Thyroid gland (tissue), 4 donors: ENCODE measurements at places on chromosomes 4 and X. TPM values are rescaled to one million over a fixed set of nuclear protein-coding genes. Genes with fewer than 3 reads are reported as not detected.

- H3K36me3 ChIP-seq, result no peaks in the 10 kb centered on the region
- no peaks in the 10 kb centered on the region for H3K27me3 ChIP-seq
- no peak overlapping the region for H3K27ac ChIP-seq
- H3K4me1 ChIP-seq, result no peaks in the 10 kb centered on the region
- no peak for DNase-seq
- H3K4me3 ChIP-seq, result no peak overlapping the region
These were observed 9.9 kb upstream of the CCDC110 start for GRCh38 chr4:185481401-185481800.

DNA sequence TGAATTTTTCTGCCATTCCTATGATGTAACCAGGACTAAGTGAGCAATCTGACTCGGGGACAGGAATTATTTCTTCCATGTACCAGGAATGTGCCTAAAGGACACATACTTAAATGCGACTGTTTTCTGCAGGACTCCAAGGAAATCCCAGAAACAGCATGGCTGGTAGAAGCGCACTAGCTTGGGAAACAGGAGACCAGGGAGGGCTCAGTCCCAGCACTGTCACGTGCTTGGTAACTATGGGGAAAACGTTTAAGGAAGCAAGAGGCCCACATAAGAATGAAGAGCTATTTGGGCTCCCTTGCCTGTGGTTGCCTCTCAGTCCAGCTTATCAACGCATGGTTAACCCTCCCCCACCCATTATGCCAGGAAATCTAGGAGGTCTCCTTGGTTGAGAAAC is 19.6 kb downstream of the MPP1 start:
- no peaks in the 10 kb centered on the region for H3K27me3 ChIP-seq
- H3K4me3 ChIP-seq, result no peak overlapping the region

DNA sequence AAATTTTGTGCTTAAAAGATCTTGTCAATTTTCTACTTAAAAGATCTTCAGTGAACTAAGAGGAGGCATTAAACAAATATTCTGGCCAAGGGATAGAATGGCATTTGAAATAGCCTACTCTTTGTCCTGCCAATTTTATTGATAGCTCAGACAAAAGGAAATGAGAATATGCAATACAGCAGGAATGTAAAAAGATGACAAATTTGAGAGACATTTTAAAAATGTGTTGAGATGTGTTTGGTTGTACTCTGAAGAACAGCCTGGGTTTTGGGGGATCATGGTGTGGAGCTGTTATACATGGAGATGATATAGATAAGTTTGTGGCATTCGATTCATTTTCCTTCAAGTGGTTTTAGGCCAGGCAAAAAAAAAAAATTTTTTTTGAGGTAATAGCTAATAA is 11.6 kb upstream of the MAD2L1 start:
- no peak overlapping the region for H3K27ac ChIP-seq
- DNase-seq, result no peak
- H3K27me3 ChIP-seq, result no peaks in the 10 kb centered on the region
- H3K4me3 ChIP-seq, result no peak overlapping the region
- no peaks in the 10 kb centered on the region for H3K36me3 ChIP-seq

GRCh38 chr4:169250796-169251195 is 20.0 kb downstream of the SH3RF1 start:
- no peak overlapping the region for H3K4me3 ChIP-seq
- peaks cover 90% of the 10 kb centered on the region for H3K4me1 ChIP-seq
- no peak for DNase-seq

DNA sequence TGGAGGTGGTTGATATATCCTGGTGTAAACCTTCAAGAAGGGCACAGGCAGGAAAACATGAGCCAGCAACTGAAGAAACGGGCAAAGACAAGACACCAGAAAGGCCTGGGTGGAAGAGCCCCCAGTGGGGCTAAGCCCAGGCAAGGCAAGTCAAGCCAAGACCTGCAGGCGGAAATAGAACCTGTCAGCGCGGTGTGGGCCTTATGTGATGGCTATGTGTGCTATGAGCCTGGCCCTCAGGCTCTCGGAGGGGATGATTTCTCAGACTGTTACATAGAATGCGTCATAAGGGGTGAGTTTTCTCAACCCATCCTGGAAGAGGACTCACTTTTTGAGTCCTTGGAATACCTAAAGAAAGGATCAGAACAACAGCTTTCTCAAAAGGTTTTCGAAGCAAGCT is 7.2 kb downstream of the ZFP42 start:
- H3K36me3 ChIP-seq, result no peaks in the 10 kb centered on the region
- no peak overlapping the region for H3K27ac ChIP-seq
- DNase-seq, result no peak
- no peak overlapping the region for H3K4me3 ChIP-seq
- no peaks in the 10 kb centered on the region for H3K27me3 ChIP-seq

DNA sequence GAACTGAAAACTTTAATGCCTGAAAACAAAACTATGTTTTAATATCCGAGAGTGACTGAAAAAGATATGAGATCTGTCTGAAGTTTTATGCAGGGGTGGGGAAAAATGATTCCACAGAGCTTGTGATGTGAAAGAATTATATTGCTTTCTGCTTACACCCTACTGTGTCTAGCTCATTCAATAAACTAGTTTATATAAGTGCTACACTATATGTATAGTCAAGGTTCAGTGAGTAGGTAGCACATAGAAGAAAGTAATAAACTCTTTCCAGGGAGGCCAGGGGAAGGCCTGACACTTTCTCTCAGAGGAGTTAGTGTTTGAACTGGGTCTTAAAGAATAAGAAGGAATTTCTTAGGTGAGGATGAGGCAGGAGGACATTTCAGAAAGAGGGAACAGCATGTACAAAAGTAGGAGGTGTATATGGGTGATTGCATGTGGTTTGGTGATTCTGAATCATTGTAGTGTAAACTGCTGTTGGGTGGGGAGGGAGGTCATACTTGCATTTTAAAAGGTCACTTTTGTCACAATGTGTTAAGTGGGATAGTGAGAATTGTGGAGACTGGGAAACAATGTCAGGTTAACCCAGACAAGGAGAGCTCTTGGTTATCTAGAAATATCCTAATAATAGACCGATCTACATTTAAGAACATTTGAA is 25.1 kb upstream of the TEX13D start:
- no peaks in the 10 kb centered on the region for H3K4me1 ChIP-seq
- no peak for DNase-seq
- no peak overlapping the region for H3K4me3 ChIP-seq
- H3K36me3 ChIP-seq, result no peaks in the 10 kb centered on the region
- H3K27me3 ChIP-seq, result no peaks in the 10 kb centered on the region

GRCh38 chrX:53631156-53631555 is 55.4 kb downstream of the HUWE1 start:
- no peak overlapping the region for H3K27ac ChIP-seq
- no peaks in the 10 kb centered on the region for H3K4me1 ChIP-seq
- H3K27me3 ChIP-seq, result no peaks in the 10 kb centered on the region
- DNase-seq, result no peak
- peaks cover 42% of the 10 kb centered on the region for H3K36me3 ChIP-seq

GRCh38 chr4:132839070-132839469 is 310.0 kb upstream of the PCDH10 start:
- H3K4me3 ChIP-seq, result no peak overlapping the region
- H3K36me3 ChIP-seq, result no peaks in the 10 kb centered on the region
- H3K4me1 ChIP-seq, result no peaks in the 10 kb centered on the region
- no peaks in the 10 kb centered on the region for H3K27me3 ChIP-seq
- no peak for DNase-seq

DNA sequence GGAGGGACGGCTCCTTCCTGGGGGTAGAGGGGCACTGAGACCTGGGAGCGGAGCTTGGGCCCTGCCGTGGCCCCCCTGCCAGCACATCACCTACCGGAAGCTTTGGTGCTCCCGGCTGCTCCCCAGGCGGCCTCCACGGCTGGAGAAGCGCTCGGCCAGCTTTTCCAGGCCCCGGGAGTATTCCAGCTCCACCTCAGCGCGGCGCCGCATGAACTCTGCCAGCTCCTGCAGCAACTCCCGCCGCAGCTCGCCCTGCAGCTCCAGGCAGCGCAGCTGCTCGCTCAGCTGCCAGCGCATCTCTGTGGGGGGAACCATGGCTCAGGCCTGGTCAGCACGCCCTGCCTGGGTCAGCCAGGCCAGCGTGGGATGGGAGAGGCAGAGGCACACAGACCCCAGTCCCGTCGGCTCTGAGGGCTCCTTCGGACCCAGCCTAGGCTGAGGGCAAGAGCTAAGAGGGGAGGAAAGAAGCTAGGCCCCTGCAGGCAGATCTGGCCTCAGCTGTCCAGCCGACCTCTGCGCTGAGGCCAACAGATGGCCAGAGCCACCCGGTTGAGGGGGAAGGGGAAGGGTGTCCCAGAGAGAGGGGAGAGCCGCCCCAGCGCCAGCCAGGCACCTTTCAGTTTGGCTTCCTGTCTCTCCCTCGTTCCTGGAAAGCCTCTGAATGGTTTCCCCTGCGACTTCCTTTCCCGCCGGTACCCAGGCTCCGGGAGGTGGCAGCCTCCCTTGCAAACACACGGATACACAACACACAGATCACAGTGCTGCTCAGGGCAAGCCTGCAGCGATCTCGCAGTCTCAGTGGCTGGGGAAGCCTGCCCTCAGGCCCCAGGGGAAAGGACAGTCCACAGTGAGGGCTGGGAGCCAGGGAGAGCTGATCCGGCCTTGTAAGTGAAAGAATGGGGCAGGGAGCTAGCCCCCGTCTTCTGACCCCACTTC is 4.3 kb downstream of the ARHGAP4 start:
- H3K4me3 ChIP-seq, result no peak overlapping the region
- H3K27ac ChIP-seq, result no peak overlapping the region
- no peak for DNase-seq
- no peaks in the 10 kb centered on the region for H3K27me3 ChIP-seq

DNA sequence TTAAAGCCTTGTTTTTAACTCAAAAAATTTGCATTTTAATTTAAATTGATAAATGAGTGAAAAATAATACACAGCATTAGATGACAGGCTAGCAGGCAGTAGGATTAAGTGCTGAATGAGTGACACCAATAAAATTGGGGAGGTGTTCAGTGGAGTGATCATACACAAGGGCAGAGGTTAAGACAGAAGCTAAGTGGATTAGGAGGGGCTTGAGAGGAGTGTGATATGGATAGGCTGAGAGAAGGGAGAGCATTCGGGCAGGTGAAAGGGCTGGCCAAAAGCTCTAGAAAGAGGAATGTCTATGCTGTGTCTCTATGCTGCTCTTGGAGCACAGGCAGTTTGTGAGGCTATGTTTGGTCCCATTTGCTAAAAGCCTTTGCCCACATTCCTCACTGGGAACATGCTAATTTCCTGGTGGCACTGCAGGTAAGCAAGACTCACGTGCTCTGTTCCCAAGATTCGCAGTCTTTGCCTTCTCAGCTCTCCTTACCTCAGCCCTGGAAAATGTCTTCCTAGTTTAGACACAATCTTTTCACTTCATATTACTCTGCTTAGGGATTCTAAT is 52.8 kb upstream of the CCSER1 start:
- no peak overlapping the region for H3K27ac ChIP-seq
- no peaks in the 10 kb centered on the region for H3K36me3 ChIP-seq
- H3K4me3 ChIP-seq, result no peak overlapping the region
- H3K27me3 ChIP-seq, result no peaks in the 10 kb centered on the region

GRCh38 chrX:148611993-148612392 is 111.6 kb downstream of the AFF2 start:
- no peak for DNase-seq
- H3K4me3 ChIP-seq, result no peak overlapping the region
- H3K27me3 ChIP-seq, result no peaks in the 10 kb centered on the region
- no peaks in the 10 kb centered on the region for H3K36me3 ChIP-seq

DNA sequence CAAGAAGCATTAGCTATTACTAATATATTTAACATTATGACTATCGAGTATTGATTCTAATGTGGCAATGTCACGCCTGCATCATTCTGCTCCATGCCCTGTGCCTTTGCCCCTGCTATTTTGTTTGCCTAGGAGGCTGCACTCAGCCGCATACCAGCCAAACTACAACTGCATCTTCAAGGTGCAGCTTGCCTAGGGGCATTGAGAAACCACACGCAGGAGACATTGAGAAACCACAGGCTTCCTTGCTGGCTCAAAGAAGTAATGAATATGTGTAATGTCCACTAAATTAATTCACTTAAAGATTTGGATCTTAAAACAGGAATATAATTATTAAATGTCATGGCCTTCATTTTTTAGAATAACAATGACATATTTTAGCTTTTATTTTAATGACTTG is 683.6 kb upstream of the TENM3 start:
- no peak overlapping the region for H3K4me3 ChIP-seq
- no peaks in the 10 kb centered on the region for H3K36me3 ChIP-seq
- no peaks in the 10 kb centered on the region for H3K4me1 ChIP-seq
- DNase-seq, result no peak
- no peak overlapping the region for H3K27ac ChIP-seq

- DNase-seq, result no peak
- H3K36me3 ChIP-seq, result no peaks in the 10 kb centered on the region
- no peak overlapping the region for H3K27ac ChIP-seq
- no peak overlapping the region for H3K4me3 ChIP-seq
- H3K27me3 ChIP-seq, result no peaks in the 10 kb centered on the region
These were observed 74.2 kb downstream of the TAF1 start for GRCh38 chrX:71440401-71440800.

DNA sequence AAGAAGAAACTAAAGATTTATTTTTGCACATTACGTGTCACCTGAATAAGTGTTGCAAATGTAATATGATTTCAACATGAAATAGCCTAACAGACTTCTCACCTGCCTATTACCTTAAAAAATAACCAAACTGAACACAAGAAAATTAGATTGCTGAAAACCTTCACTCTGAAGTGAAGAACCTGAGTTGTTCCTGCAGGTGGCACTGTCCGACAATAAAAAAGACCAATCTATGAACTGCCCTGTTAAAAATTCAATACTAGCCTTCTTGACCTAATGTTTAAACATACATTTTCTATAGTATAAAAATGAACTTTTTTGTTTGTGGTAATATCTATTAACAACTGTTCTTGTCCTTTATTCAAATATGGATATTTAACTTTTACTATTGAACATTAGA is 69.2 kb upstream of the PNPLA4 start:
- H3K27me3 ChIP-seq, result no peaks in the 10 kb centered on the region
- peak; percentile 27 for DNase-seq
- no peak overlapping the region for H3K4me3 ChIP-seq
- peaks cover 20% of the 10 kb centered on the region for H3K4me1 ChIP-seq

- H3K27ac ChIP-seq, result no peak overlapping the region
- H3K4me3 ChIP-seq, result no peak overlapping the region
- H3K27me3 ChIP-seq, result no peaks in the 10 kb centered on the region
- no peak for DNase-seq
These were observed 132.4 kb downstream of the ENOX2 start for GRCh38 chrX:130770615-130771014.

DNA sequence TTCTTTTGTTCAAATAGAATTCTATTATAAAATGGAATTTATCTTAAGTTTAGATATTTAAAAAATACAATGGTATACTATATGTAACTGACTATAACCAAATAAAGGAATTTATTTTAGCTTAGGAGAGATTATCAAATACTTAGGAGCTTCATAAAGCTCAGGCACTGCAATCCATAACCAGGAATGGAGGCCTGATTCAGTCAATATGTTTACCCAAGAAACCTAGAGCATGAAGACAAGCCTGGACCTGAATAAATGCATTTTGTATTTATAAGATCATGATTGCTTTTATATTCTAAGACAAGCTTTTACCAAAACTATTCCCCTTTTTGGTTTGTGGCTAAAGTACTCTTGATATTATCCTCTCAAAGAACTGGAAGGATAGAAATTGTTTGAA is 742.6 kb downstream of the FAT4 start:
- no peaks in the 10 kb centered on the region for H3K36me3 ChIP-seq
- DNase-seq, result no peak
- H3K27ac ChIP-seq, result no peak overlapping the region
- H3K27me3 ChIP-seq, result no peaks in the 10 kb centered on the region
- H3K4me1 ChIP-seq, result no peaks in the 10 kb centered on the region

SERTM2 gene
- total RNA-seq, result not detected

RENBP gene
- total RNA-seq, result 4.2 TPM

BEND2 gene
- not detected for total RNA-seq

GYG2 gene
- total RNA-seq, result 6.6 TPM

PCDH10 gene
- 0.56 TPM for total RNA-seq

AMBN gene
- total RNA-seq, result not detected

GPC3 gene
- 25.0 TPM for total RNA-seq

STBD1 gene
- 1.3 TPM for total RNA-seq

DUSP21 gene
- total RNA-seq, result not detected

FGF2 gene
- total RNA-seq, result 8.9 TPM

SH3TC1 gene
- total RNA-seq, result 29.5 TPM

TEX13D gene
- total RNA-seq, result not detected
